ENCODE measurements at places on chromosomes 1 and 21.

DNA sequence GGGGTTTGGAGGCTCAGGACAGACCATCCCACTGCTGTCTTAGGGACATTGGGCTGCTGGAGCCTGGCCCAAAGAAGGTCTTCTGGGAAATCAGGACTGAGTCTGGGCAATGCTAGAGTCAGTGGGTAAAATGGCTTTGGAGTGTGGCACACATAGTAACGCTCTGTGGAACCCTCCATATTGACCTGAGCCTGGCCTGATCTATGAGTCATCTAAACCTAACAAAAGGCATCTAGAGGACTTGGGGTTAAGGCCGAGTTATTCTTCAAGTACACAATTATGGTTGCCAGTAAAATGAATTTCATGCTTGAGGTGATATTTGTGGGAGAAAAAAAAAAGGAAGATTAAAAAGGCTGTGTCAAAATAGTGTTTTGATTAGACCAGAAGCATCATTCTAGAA is 77.7 kb downstream of the ST6GALNAC5 start:
- DNase-seq = no peak

DNA sequence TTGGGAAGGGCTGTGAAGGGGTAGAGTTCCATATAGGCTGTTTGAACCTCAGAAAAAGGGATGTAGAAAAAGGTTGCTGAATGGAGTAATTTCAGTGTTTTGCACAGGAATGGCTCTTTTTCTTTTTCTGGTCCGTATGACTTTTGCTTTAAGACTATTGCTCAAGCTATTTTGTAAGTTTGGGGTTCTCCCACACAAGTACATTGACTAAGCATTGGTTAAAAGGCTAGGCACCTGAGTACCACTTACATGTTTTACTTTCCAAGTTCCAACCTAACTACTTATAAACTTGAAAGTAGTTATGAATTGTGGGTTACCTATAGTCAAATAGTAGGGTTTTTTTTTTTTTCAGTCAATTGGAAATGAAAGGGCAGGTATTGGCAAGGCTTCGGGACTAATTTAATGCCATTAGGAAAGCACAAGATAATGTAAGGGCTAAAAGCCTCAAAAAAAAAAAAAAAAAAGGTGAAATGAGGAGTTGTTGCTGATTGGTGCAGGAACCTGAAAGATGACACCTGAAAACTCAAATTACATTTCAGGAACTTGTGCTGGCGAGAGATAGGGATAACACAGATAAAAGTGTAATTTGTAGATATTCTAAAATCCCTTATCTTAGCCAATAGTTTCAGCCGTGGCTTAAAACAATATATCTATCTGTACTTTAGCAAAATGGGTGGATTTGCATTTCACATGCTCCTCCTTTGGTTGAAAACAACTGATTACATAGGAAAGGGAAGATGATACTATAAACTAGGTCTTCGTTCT is 209.5 kb downstream of the RPS6KC1 start:
- DNase-seq = no peak

GRCh38 chr21:15617964-15618363 is 111.8 kb upstream of the USP25 start:
- DNase-seq = peak; percentile 93

- DNase-seq = no peak
These were observed 47.6 kb upstream of the GJA5 start for GRCh38 chr1:147808025-147808424.

DNA sequence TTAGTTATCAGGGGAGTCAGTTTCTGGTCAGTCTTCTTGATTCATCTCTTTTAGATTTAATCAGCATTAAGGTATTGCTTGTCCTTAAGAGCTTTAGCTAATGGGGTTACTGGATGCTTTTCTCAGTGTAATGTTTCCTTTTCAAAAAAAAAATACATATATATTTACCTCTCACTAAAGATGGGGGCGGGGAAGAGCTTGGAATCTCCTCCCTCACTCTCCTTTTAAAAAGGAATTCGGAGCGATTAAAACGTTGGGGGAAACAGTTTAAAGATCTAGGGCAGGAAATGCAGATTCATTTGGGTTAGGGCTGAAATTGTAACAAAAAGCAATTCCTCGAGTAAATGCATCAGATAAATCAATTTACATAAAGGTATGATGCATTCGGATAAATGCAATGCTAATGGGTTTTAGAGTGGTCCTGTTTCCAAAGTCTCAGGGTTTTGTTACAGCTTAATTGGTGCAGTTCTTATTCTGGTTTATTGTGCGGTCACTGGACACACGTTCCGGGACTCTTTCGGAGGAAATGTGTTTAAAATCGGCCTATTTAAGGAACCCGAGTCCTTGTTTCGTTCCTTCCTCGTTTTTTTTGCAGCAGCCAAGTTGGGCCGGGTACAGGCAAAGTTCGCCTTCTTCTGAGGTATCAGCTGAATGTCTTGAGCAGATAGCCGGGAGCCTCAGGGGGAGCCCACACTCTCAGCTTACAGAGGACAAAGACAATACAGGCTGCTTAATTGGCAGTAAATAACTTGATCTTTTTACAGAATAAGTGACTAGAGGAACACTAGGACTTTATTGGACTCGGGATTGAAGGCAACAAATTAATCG is 1.6 kb downstream of the LMO4 start:
- DNase-seq = no peak

Measured in fibroblast of skin of scalp (primary cell).